ENCODE measurements at places on chromosomes 11 and 22. TPM values are rescaled to one million over a fixed set of nuclear protein-coding genes. Genes with fewer than 3 reads are reported as not detected.

DNA sequence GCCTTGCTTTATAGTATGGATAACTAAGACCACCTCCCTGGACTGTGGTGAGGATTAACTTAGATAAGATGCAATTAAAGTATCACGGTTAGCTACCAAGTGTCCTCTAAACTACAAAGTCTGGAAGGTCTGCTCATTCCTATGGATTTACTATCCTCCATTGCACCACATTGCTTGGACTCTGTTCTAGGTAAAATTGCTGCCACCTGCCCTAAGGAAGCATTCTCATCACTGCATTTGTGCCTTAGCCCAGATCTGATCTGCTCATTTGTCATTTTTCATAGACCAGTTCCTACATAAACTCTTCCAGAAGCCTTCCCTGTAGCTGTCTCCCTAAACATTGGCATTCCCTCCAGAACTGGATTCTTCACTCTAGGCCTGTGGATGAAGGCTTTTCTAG is 380.0 kb downstream of the INSC start:
- no peaks in the 10 kb centered on the region for H3K27me3 ChIP-seq
- no peak overlapping the region for H3K4me3 ChIP-seq
- no peaks in the 10 kb centered on the region for H3K4me1 ChIP-seq
- DNase-seq = no peak
- H3K36me3 ChIP-seq = no peaks in the 10 kb centered on the region
- H3K27ac ChIP-seq = no peak overlapping the region

GRCh38 chr11:92246630-92247029 is 22.0 kb downstream of the FAT3 start:
- DNase-seq = no peak
- no peak overlapping the region for H3K27ac ChIP-seq
- no peaks in the 10 kb centered on the region for H3K36me3 ChIP-seq
- no peaks in the 10 kb centered on the region for H3K27me3 ChIP-seq
- H3K4me3 ChIP-seq = no peak overlapping the region

Gene KRTAP5-2
- total RNA-seq = not detected

DNA sequence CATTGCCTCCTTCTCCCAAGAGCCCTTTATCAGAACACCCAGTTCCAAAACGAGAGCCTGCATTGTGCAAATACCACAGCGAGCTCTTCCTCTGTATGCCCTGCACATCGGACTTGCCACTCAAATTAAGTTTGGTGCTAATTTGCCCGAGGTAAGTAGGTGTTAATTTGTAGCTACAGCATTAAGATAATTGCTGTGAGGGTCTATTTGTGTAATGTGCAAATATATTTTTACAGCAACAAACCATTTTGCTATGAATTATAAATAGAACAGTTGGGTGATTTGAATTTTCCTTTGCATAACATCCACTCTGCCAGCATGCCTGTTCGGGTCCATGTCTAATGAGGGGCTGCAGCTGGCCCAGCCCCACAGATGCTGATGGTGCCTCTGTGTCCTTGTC is 8.1 kb downstream of the ARHGAP8 start:
- no peak overlapping the region for H3K4me3 ChIP-seq
- H3K27ac ChIP-seq = no peak overlapping the region
- no peaks in the 10 kb centered on the region for H3K36me3 ChIP-seq
- no peak for DNase-seq

DNA sequence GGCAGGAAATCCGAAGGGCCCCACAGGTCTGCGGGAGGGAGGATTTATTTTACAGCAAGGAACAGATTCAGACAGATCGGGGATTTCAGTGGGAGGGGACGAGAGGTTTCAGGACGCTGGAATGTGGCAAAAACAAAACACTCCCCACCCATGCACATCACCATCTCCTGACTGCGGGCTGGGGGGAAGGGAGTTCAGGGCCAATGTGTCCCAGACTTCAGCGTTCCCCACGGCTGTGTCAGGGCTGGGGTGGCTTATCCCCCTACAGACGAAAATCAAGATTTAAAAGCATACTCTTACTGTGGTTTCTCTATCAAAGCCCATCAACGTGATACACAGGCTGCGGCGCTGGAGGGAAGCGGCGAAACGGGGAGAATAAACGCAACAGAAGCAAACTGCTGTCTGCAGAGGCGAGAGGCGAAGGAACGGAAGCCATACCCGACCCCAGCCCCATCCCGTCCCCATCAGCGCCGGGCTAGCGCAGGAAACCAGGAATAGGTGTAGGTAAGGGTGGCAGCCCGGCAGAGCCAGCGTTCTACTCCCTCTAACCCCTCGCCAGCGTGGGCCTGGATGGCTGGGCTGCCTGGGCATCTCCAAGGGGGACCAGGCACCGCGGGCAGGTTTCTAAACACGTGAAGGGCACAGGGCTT is 2.7 kb downstream of the TENM4 start:
- H3K4me1 ChIP-seq = peaks cover 37% of the 10 kb centered on the region
- no peak for DNase-seq
- H3K27me3 ChIP-seq = peaks cover 42% of the 10 kb centered on the region
- no peak overlapping the region for H3K27ac ChIP-seq

GRCh38 chr11:87878373-87878825 is 296.8 kb downstream of the RAB38 start:
- no peak for DNase-seq
- no peaks in the 10 kb centered on the region for H3K36me3 ChIP-seq
- no peaks in the 10 kb centered on the region for H3K27me3 ChIP-seq
- H3K27ac ChIP-seq = no peak overlapping the region
- H3K4me1 ChIP-seq = no peaks in the 10 kb centered on the region

Gene OR10D3
- total RNA-seq = not detected

- H3K36me3 ChIP-seq = no peaks in the 10 kb centered on the region
- peak; percentile 13 for DNase-seq
- H3K4me1 ChIP-seq = no peaks in the 10 kb centered on the region
- H3K27ac ChIP-seq = no peak overlapping the region
- H3K4me3 ChIP-seq = no peak overlapping the region
Observed at GRCh38 chr22:48496226-48496845, 1331.3 kb downstream of the BRD1 start.

GRCh38 chr11:7687386-7687785 is 14.1 kb upstream of the CYB5R2 start:
- H3K27ac ChIP-seq = no peak overlapping the region
- H3K4me3 ChIP-seq = no peak overlapping the region
- DNase-seq = no peak
- H3K36me3 ChIP-seq = no peaks in the 10 kb centered on the region
- H3K4me1 ChIP-seq = no peaks in the 10 kb centered on the region
